ENCODE measurements at places on chromosomes 3 and 15.

GRCh38 chr3:46971742-46972141 lies 4.8 kb downstream of the CCDC12 start:
- DNase-seq: no peak

DNA sequence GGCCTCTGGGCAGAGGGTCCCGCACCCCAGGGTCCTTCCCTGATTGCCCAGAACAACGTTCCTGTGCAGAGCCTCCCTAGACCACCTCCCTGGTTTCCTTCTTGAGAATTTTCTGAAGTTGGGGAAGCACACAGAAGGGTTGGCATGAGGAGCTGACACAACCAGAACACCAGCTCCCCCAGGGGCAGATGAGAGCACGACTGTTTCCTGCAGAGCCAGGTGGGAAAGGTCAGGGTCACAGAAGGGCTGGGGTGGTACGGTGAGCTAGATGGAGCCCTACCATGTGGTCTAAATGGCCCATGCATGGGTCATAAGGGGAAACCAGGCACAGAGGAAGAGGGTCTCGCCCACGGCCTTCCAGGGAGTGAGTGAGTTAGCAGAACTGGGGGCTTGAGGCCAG lies 10.4 kb downstream of the PPCDC start:
- DNase-seq: no peak

DNA sequence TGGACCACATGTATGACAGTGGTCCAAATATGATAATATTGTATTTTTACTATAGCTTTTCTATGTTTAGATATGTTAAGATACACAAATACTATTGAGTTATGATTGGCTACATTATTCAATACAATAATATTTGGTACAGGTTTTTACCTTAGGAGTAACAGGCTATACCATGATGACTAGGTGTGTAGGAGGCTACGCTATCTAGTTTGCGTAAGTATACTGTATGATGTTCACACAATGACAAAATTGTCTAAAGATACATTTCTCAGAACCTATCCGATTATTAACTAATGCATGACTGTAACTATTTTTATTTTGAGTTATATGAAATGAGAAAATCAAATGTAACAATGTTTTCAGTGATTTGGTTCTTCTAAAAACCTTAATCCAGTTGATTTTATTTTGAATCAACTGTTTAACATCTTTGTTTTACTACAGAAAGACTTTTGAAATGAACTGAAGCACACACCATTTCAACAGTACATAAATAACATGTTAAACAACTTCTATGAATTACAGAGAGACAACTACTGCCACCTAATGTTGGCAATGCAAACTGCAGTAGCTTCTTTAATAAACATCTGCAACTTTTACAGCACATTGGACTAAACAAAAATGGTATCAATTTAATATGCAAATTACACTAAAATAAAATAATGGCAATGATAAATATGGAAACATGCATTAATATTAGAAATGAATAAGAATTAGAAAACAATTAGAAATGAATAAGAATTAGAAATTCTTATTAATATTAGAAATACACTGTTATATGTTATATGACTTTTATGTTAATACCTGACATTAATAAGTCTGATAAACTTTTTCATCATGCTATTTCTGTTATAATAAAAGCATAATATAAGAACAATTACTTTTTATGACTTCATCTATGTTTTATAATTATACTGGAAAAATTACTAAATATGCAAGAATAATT lies 255.7 kb downstream of the MBNL1 start:
- DNase-seq: peak; percentile 33

- no peak for DNase-seq
Measured at GRCh38 chr3:51968170-51968775, 1.0 kb upstream of the PCBP4 start.

- no peak for DNase-seq
Measured at GRCh38 chr15:54816401-54816800, 380.3 kb downstream of the RSL24D1 start.

- DNase-seq: peak; percentile 49
Measured at GRCh38 chr3:45479621-45480035, 91.3 kb downstream of the LARS2 start.

DNA sequence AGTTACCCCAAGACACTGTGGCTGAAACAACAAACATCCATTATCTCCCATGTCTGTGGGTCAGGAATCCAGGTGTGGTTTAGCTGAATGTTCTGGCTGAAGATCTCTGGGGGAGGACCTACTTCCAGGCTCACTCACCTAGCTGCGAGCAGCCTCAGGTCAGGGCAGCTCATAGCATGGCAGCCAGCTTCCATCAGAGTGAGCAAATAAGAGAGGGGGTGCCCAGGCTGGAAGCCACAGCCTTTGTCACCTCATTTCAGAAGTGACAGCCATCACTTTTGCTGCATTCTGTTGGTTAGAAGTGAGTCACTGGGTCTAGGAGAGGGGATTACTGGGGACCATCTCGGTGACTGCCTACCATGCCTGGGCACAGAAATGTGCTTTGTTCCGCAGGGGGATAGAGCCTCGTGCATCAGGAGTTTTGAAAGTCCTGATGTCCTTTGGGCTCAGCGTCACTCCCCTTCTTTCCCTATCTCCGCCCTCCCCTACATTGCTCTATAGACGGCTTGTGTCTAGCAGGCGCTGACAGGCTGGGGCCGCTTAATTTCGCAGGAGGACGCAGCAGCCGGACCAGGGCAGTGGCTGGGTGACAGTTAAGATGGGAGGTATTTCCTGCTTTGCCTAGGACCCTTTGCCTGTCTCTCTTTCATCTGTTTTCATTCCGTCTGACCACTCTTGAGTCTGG lies 25.4 kb downstream of the TGM4 start:
- no peak for DNase-seq

GRCh38 chr3:185076219-185076618 lies 76.6 kb downstream of the C3orf70 start:
- no peak for DNase-seq

- DNase-seq: no peak
Measured at GRCh38 chr15:70426096-70426821, 328.5 kb upstream of the TLE3 start.

- DNase-seq: no peak
Measured at GRCh38 chr3:126207166-126207565, 26.8 kb upstream of the ALDH1L1 start.

DNA sequence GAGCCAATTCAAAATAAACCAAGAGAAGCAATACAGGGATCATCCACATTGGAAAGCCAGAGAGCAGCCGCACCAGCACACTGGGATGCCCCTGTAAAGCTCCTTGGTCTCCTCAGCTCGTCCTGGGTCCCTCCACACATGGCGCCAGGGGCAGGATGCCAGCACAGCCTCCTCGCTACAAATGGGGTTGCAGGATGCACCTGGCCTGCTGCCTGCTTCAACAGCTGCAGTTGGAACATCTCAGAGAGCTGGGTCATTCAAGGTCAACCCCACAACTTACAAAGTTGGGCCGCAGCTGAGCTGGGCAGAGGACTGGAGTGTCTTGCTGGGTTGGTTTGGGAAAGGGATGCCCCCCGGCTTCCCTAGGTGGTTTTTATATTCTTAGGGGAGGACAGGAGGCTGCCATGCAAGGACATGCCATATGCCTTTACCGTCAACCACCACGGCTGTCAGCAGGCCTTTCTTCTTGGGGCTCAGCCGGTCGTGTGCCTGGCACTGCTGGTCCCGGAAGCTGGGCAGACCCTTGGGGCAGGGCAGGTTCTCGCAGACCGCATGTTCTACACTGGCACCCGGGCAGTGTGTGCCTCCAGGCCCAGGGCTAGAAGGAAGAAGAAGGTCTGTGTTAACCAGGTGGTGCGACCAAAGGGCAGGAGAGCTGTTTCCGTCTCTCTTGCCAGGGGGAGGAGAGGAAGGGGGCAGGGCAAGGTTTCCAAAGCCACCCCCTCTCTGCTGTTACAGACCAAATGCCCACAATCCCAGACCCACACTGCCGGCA lies 225.2 kb downstream of the ADAMTS17 start:
- DNase-seq: no peak

DNA sequence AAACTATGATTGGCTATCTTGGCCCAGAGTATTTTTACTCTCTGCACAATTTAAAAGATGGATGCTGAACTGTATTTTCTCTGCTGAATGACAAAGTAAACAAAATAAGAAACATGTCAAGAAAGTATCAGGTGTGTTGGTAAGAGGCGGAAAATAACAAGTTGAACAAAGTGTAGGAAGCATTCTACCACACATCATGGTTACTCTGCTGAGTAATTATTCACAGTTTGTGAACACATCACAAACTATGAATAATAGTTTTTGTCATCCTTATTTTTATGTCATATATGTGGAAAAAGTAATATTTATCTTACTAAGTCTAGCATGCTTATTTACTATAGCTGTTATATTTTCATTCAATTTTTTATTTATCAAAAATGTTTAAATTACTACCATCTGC lies 229.2 kb downstream of the MBNL1 start:
- DNase-seq: no peak

DNA sequence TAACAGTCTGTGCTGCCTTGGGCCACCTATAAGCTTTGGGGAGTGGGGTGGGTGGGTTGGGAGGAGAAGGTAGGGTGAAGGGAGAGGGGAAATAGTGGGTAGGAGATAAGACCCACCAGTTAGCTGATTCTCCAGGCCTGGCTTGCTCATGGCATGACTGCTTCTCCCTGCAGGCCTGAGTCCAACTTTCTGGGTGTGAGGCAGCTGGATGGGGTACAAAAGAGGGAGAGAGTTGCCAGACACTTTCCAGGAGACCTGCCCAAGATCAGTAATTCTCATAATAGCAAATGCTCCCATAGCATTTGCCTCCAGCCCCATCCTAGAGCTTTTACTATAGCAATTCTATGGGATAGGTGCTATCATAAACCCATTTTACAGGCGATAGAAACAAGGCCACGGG lies 7.7 kb downstream of the CGNL1 start:
- no peak for DNase-seq

DNA sequence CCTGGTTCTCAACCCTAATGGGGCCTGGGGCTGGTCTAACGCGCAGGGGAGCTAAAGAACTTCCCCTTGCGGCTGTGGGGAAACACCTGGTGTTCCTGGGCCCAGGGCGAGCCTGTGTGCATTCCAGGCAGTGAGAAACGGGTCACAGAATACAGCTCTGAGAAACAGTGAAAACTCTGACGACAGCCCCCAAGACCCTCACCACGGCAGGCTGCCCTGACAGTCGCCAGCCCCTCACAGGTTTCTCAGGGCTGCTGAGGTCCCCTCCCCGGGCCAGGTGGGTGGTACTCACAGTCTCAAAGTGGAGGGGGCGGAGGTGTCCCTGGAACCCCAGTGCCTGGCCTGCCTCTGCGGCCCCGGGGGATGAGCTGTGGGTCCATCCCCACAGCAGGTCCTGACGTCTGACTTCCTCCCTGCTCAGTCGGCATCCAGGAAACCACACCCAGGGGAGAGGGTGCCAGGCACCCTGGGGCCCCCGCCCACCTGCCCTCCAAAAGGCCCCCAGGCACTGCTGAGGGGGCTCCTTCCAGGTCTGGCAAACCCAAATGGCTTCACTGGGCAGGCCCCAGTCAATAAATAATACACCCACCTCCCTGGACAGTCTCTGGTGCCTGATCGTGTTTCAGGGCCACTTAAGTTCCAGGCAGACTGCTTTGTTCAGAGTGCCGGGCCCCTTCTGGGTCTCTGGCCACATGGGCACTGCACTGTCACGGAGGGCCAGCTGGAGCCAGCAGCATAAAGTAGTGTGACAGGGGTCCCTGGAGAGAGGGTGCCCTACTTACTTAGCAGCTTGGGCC lies 57.7 kb downstream of the IQSEC1 start:
- no peak for DNase-seq

DNA sequence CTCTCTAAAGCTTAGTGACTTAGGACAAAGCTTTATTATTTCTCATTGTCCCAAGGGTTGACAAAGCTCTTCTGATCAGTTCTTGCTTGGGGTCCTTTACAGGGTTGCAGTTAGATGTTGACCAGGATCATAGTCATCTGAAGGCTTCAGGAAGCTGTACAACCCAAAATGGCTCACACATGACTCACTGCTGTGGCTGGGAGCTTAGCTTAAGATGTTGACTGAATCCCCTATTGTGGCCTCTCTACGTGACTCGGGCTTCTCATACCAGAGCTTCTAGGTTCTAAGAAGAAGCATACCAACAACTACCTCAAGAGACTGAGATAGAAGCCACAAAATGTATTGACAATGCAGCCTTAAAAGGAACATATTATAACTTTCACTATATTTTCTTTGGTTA lies 569.6 kb upstream of the ROBO2 start:
- DNase-seq: peak; percentile 21

DNA sequence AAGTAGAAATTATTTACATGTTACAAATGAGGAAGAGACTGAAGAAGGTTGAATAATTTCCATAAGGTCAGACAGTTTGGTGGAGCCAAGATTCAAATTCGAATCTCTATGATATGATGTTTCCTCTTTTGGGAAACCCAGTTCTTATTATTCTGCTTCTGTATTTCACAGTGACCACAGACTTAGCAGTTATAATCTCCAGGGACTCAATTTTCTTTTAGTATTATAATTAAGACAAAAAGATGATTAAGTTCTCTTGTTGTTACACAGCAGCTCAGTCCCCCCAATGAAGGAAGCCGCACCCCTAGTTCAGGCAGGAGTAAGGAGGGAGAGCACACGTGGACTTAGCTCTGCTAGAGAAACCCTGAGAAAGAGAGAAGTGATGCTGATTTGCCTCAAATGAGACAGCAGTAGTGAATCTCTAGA lies 130.6 kb downstream of the CCNL1 start:
- DNase-seq: no peak

- DNase-seq: peak; percentile 25
Measured at GRCh38 chr3:30747771-30748281, 141.4 kb downstream of the TGFBR2 start.

- no peak for DNase-seq
Measured at GRCh38 chr15:75731248-75732151, 18.9 kb upstream of the CSPG4 start.

- DNase-seq: no peak
Measured at GRCh38 chr15:40328751-40329150, 5.3 kb downstream of the INAFM2 start.

GRCh38 chr3:60399861-60400845 lies 851.1 kb downstream of the FHIT start:
- DNase-seq: peak; percentile 9

GRCh38 chr15:89099968-89100367 lies 11.7 kb downstream of the ABHD2 start:
- no peak for DNase-seq

DNA sequence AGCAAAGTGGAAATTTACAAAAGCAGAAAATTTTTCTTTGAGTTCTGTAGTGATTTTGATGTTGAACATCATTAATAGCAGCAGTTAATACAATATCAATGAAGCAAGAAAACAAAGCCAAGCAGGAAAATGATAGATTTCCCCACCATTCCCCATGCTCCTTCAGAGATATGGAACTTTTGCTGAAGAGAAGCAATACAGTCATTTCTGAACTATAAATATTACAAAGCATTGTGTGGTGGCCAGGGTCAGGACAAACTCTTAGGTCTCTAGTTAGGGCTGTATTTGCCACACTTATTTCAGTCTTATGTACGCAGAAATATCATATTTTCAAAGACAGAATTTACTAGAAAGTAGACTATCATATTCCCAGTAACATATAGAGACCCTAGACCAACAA lies 88.8 kb upstream of the P3H2 start:
- DNase-seq: no peak

- DNase-seq: no peak
Measured at GRCh38 chr15:71790081-71790480, 20.3 kb upstream of the NR2E3 start.

All from stromal cell of bone marrow (primary cell).